Nephron progenitor cell (in vitro differentiated cells): ENCODE measurements at places on chromosomes 3 and 15.

- DNase-seq: no peak
Measured at GRCh38 chr3:185728630-185729336, 96.1 kb downstream of the IGF2BP2 start.

- no peak for DNase-seq
Measured at GRCh38 chr15:55615445-55615844, 27.3 kb upstream of the PYGO1 start.

DNA sequence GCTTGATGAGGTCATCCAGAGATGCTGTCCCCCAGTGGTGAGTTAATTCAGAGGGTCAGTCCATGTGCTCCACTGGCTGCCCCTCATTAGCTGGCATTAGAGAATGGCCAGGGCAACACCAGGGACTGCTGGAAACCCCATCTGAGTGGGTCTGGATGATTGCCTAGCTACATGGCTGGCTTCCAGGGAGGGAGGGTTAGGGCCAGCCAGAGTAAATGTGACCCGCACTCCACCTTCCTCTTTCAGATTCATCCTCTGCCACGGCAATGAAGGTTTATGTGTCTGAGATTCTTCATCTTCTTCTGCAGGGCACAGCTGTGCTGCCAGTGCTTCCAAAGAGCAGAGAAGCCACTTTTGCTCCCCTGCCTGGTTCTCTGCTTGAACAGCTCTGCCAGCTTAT is 391.9 kb downstream of the OCA2 start:
- DNase-seq: no peak

GRCh38 chr3:47669026-47669749 is 90.5 kb upstream of the CSPG5 start:
- no peak for DNase-seq

DNA sequence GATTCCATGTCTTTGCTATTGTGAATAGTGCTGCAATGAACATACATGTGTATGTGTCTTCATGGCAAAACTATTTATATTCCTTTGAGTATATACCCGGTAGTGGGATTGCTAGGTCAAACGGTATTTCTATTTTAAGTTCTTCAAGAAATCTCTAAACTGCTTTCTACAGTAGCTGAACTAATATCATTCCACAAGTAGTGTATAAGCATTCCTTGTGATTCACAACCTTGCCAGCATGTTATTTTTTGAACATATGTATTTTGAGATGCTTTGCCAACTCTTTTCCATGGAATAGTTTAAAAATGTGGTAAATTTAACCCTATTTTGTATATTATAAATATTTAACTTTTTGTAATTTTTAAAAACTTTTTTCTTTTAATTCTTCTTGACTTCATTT is 592.7 kb upstream of the NAALADL2 start:
- DNase-seq: no peak

- no peak for DNase-seq
Measured at GRCh38 chr15:27949089-27949488, 150.0 kb downstream of the OCA2 start.

DNA sequence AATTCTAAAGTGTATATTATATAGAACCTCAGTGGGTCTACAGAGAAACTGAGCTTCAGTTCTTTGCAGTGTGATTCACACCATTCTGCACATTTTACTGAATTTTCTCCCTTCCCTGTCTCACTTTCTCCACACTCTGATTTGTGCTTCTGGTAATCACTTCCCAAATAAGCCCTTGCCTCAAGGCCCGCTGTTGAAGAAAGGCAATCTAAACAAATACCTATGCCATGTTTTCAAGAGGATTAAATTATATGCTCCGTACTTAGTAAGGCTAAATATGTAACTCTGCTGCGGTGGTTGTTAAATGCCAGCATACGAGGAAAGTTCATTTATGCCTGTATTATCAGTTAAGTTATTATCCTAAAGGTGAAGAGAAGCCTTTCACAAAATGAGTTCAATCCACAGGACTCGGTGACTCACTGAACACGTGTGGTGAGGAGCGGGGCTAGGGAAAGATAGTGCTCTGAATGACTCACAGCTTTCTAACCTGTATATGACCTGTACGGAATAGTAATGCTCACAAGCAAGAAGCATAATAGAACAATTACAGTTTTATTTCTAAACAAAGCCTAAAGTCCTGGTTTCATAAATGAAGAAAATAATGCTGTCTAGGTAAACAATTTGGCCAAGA is 25.1 kb downstream of the CNTN6 start:
- DNase-seq: no peak

GRCh38 chr3:71707595-71707994 is 17.6 kb downstream of the EIF4E3 start:
- DNase-seq: no peak

- DNase-seq: no peak
Measured at GRCh38 chr3:169432708-169433432, 230.6 kb downstream of the MECOM start.

- DNase-seq: no peak
Measured at GRCh38 chr3:52204337-52205073, 6.5 kb downstream of the ALAS1 start.
